HT-29 (cell line): ENCODE measurements at places on chromosomes 6 and 20.

GRCh38 chr6:5072440-5072839, 12.7 kb upstream of the PPP1R3G start:
- DNase-seq, result no peak

- DNase-seq, result peak; percentile 30
These were observed 14.8 kb upstream of the VNN1 start for GRCh38 chr6:132728616-132729015.

- no peak for DNase-seq
These were observed 9.1 kb upstream of the DCBLD1 start for GRCh38 chr6:117473401-117473800.

DNA sequence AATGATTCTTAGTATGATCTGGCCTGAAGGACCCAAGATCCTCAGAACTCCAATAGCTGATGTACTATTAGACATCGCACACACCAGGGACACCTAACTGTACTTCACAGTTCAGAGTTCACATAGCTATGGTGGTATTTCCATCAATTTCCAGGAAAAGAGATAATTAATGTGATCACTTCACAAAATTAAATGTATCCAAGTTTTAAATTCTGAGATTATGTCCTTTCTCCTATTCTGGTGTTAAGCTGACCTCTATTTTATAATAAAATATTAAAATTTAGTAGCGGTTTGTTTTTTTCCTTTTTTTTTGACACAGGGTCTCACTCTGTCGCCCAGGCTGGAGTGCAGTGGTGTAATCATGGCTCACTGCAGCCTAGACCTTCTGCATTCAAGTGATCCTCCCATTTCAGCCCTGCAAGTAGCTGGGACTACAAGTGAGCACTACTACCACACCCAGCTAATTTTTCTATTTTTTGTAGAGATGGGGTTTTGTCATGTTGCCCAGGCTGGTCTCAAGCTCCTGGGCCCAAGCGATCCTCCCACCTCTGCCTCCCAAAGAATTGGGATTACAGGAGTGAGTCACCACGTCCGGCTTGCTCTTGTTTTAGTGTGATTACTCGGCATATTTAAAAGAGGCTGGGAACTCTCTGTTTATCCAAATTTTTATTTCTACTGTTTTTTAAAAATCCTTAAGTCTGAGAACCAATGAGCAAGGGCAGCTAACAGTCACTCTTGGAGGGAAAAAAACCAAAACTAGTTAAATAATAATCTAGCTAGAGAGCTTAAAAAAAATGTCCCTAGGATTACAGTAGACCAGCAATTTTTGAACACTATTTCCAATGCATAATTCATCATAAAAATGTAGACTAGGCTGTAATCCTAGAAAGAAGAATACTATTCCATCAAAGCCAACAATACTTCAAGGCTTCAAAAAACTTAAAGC, 16.0 kb downstream of the KIF13A start:
- DNase-seq, result no peak

- no peak for DNase-seq
These were observed 414.4 kb upstream of the MMS22L start for GRCh38 chr6:97697456-97697855.

DNA sequence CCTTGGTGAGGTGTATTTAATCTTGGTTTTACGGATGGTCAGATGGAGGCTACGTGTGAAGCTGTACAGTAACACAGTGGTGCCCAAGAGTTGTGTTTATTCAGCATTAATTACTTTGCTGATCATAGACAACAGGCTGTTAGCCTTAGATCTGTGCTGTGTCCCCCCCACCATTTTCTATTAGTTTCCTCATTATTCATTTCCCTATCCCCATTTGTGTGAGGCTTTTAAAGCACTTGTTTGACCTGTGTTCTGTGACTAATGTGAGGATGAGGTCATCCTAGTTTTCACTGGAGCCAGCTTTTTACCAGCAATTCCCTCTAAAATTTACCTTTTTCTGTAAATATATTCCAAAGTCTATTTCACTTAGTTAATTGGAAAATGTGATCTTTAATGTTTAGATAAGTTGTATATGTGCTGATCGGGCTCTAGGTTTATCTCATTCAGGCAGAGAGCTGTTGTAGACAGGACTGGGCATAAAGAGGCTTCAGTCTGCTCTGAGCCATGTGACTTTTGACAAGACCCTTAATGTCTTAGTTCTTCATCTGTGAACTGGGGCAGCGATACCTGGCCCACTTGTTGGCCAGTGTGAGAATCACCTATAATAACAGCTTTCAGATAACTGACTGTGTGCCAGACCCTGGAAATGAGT, 8.4 kb downstream of the MAPRE1 start:
- DNase-seq, result no peak

DNA sequence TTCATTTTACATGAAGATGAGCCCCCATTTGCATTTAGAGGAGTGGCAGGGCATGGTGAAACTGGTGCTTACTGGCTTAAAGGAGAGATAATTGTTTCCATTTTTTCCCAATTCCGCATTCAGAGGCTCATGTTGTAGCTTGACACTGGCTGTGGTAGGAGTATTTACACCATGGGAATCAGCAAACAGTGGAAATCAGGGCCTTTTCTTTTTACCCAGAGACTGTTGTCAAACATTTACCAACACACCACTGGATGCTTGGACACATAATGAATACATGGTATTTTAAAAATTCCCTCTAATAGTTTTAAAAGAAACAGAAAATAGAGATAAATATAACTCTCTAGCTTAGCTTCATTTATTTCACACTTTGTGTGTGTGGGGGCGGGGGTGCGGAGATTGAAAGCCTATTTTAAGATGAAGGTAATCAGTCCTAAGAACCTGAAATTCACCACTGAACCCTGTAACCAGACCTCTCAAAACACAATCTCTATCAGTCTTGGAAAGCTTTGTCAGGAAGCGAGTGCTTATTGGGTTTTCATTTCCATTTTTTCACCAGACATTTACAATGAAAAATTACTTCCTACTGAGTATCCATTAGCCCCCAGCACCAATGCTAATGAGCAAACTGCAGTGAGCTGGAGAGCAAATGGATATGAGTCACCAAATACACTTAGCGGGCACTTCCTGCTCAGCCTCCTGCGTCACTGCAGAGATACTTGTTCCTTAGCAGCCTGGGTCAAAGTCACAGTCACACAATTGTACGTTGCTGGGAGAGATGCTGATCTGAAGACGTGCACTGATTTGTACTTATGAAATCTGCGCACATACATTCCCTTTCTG, 532.0 kb downstream of the BCKDHB start:
- peak; percentile 88 for DNase-seq

DNA sequence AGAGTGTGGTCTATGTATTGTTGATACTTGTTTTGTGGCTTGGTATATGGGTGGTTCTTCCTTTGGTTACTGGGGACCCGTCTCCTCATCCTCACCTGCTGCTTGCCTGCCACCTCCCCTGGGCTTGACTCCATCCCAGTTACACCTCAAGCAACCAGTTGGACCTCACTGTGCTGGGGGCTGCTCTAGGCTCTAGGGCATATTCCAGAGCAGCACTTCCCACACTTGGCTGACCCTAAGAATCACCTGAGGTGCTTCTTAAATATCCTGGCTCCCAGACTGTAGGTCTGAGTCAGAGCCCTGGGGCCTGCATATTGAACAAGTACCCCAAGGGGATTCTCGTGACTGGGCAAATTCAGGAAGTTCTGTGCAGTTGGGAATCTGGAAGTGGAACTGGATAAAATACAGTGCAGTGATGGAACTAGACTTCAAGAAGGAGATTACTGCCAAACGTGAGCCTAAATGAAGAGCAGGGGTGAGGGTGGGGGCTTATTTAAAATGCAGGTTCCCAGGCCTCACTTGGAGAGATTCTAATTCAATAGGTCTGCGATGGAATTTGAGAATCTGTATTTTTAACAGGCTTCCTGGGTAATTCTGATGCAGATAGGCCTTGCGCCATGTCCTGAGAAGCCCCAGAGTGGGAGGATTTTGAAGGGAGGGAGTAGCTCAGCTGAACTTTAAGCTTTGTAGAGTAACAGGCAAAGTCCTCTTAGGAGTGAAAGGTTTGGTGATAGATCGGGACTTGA, 7.6 kb downstream of the SPATS1 start:
- DNase-seq, result no peak

DNA sequence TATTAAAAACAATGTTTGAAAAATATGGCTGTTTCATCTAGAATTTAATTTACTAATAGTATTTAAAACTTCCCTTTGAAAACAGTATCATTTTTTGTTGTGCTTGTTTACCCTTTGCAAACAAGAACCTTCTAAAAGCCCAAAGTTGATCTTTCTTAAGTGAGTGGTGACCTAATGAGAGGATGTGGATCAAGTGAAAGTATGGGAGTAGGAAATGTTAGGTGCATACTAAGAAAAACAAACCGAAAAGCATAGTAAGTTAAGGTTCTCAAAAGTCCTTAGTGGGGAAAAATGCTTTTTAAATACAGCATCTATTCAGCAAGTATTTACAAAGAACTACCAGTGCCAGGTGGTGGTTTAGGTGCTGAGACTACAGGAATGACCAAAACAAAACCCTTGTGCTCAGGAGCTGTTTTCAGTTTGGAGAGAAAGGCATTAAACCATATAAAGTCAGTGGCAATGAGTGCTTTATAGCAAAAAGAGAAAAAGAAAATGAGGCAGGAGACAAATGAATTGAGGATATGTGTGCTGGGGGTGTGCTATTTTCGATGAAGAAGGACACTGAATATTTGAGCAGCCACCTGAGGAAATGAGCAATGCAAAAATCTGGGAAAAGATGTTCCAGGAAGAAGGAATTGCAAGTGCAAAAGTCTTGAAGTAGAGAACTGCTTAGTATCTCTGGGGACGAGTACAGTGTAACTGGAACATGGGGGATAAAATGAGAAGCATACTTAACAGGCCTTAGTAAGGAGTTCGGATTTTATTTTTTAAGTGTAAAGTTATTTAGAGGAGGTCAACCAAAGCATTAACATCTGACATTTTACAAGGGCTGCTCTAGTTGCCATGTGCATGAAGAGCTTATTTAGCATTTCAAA, 24.0 kb downstream of the RNF146 start:
- no peak for DNase-seq

DNA sequence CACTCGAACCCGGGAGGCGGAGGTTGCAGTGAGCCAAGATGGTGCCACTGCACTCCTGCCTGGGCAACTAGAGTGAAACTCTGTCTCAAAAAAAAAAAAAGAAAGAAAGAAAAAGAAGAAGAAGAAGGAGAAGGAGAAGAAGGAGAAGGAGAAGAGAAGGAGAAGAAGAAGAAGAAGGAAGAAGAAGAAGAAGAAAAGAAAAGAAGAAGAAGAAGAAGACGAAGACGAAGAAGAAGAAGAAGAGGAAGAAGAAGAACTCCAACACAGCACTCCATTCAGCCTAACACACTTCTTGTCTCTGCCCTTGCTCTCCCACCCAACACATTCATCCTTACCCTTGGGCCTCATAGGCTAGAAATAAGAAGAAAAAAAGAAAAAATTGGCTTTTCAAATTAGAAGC, 6.9 kb downstream of the ZFP57 start:
- DNase-seq, result no peak
